ENCODE measurements at places on chromosomes 2 and 18.

DNA sequence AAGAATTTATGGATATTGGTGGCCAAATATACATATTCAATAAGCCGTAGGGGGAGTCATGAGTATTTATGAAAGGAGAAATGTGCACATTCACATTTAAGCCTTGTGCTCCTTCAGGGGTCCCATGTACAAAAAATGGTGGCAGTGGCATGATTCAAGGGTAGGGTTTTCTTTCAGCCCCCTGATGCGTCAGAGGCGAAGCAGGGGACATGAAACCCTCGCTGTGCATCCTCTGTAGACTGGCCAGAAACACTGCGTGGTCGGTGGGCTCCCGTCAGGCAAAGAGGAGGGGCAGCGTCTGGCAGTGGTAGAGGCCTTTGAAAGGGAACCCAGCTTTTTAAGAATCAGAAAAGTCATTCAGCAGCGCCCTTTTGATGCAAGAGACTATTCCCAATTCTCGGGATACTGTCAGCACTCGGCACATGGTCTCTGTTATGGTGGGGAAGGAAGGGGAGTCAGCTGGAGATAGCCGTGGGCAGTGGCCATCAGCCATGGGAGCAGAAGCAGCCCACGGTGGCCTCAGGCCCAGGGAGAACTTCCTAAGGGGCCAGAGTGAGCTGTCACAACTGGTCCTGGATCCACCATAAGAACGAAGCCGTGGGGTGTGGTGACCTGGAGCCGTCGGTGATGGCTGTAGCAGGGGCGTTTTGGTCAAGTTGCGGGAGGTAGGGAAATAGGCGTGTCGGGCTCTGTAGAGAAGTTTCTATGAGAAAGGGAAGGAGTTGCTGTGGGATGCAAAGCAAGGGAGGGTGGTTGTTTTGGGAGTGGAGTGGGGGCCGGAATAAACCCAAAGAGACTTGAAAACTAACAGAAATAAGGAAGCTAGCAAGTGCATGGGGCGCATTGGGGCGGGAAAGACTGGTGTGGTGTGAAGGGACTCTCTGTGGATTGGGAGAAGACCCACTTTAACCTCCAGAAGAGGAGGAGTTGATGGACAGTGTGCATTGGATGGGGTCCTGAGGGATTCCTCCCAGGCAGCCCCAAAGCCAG is 95.6 kb downstream of the SH3BP4 start:
- DNase-seq = no peak

DNA sequence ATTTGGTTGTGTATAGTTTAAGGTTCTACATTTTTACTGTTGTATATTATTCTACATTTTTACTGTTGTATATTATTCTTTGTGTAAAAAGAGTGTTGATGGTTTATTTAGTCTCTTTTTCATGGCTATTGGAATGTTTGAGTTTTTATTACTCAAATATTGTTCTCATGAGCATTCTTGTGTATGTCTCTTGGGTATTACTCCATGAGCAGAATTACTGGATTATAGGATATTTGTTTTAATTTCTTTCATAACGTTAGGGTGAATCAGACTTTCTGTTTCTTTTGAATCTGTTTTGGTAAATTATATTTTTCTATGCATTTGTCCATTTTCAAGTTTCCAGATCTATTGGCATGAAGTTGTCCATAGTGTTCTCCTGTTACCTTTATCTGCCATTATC is 111.6 kb downstream of the DYNAP start:
- no peak for DNase-seq

- DNase-seq = no peak
Observed at GRCh38 chr2:75602724-75603342, 42.1 kb upstream of the EVA1A start.

GRCh38 chr2:134601264-134601663 is 117.5 kb downstream of the TMEM163 start:
- DNase-seq = no peak

DNA sequence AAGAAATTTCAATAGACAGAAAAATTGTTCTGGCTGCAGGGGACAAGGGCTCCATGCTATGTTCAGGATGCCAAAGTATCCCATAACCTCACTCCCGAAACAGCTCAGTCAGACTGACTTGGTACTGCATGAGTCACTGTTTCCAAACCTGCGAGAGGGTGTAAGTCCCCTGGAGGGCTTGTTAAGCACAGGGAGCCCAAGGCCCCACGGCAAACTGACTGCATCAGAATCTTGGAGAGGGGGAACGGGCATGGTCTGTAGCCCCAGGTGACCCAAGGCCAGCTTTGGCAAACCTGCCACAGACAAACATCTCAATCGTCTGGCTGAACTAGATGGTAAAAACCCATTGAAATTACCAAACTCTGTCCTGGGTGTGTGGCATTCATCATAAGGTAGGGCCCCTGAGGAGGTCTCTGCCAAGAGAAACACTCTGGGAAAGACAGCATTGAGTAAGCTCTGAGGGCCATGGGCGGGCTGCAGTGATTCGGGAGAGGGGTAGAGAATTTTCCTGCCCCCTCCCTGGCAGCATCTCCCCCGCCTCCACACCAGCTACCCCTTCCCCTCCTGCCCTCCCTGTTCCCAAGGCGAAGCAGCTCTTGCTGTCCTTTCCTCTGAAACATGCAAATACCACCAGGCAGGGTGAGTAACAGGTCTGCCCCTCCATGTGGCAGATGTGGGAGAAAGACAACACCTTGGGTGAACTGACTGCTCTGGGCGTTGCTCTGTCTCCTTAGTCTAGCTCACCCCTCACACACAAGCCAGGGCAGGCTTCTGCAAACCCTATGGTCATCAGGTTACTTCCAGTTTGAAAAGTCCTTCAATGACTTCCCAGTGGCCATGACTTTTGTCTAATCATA is 274.7 kb upstream of the SIX2 start:
- no peak for DNase-seq

DNA sequence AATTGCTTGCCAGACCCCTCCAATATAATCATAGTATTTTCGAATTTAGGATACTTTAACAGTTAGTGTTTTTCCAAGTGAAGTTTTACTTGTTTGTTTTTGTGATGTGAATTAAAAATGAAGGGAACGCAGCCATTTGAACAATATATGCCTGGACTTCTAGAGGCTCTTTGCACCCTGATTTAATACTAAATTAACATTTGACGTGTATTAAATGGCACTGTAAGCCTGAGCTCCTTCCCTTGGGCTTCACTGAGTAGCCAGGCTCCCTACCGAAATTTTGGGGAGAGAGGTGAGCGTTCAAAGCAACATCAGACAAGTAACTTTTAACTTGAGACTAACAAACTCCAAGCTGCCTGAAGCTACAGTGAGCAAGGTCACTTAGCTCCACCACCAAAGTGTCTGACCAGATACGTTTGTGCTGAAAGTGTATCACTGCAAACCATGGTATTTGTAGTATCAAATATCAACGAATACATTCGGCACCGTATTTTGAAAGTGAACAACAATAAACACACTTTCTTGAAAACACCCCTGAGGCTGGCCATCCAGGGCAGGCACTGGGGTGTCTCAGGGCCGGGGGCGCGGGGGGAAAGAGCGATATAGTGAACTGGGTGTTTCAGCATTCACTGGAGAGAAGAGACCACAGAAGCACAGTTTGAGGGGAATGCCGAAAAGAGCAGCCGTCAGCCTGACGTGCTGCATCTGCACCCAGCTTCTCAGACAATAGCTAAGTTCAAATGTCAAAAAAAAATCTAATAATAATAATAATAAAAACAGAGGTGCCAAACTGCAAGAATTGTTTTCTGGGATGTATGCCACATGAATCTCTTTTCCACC is 7.7 kb upstream of the POU3F3 start:
- DNase-seq = no peak

- DNase-seq = no peak
Observed at GRCh38 chr18:79458131-79458838, 62.6 kb downstream of the NFATC1 start.

- DNase-seq = no peak
Observed at GRCh38 chr2:106919012-106919411, 33.0 kb upstream of the ST6GAL2 start.

DNA sequence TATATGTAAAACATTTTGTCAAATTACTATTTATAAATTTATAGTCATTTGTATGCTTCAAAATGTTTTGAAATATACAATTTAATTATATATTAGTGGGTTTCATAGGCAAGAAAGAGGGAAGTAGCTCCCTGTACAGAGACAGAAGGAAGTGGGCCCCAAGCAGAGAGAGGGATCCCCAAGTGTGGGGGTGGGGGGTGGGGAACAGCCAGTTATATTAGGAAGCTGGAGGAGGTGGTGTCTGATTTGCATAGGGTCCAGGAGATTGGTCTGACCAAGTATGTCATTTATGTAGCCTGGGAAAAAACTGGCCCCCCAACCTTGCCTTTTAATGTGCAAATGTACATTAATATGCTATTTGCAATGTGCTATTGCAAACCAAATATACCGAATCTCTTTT is 76.5 kb upstream of the ZSWIM2 start:
- no peak for DNase-seq

DNA sequence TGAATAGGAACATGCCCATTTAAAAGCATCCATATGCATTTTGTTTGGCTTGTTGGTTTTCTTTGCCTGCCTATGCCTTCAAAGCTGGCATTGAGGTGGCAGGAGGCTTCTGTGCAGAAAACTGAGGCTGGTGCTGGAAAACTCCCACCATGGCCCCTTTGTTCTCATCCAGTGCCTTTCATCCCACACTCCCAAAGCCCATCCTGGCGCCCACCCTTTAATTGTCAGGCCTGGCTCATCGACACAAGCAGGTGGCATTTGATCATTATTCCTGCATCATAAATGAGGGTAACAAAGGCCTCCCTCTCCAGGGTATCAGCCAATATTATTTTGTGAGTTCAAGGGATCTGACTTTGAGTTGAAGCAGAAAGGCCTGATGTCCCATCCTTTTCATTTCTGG is 24.7 kb upstream of the ANXA4 start:
- DNase-seq = no peak

DNA sequence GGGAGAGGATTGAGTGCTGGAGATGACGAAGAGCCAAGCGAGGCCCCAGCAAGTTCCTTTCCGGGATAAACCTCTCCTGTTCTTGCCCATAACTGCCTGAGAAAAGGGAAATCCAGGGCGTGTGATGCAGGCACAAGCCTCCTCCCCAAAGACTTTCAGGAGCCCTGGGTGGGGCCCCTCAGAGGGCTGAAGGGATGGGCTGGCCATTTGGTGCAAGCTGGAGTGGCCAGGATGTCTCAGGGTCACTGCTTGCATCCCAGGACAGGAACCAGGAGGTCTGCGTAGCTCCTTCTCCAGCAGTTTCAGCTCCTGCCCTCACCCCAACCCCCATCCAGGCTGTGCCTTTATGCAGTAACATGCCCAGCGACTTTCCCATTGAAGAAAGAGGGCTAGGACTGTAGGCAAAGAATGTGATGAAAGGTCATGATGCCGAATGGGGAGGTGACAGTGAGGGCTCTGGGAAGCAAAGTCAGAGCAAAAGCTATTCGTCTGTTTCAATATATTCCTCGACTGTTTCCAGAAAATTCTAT is 80.2 kb downstream of the PXDN start:
- no peak for DNase-seq

- DNase-seq = no peak
Observed at GRCh38 chr2:241645915-241646645, 8.6 kb downstream of the ATG4B start.

- no peak for DNase-seq
Observed at GRCh38 chr2:235784788-235785187, 290.9 kb downstream of the AGAP1 start.

DNA sequence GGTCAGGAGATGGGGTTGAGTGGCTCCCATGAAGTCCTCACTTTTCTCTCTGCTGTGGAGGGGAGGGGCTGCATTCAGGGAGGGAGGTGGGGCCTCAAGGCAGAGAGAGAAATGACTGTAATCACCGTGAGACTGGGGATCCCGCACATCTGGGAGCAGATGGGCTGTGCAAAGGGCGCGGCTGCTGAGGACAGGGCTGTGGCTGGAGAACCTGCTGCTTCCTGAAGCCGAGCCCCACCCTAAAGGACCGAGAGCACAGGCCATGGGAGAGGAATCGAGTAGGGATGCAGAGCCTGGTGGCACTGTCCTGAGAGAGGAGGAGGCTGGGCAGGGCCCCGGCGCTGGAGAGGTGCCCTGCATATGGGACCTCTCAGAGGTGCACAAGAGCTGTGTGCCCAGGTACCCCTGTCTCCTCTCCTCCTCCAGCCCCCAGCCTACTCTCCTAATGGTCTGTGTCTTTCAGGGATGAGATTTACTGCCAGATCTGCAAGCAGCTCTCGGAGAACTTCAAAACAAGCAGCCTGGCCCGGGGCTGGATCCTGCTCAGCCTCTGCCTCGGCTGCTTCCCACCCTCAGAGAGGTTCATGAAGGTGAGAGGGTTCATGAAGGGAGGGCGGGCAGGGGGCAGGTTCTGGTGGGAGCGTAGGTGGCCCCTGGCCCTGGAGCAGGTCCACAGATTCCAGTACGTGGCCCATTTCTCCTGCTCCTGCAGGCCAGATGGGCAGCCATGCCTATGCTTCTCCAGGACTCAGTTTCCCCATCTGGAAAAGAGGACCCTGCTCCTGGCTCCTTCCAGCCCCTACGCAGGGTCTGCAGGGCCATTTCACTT is 25.9 kb upstream of the GPR17 start:
- DNase-seq = no peak

DNA sequence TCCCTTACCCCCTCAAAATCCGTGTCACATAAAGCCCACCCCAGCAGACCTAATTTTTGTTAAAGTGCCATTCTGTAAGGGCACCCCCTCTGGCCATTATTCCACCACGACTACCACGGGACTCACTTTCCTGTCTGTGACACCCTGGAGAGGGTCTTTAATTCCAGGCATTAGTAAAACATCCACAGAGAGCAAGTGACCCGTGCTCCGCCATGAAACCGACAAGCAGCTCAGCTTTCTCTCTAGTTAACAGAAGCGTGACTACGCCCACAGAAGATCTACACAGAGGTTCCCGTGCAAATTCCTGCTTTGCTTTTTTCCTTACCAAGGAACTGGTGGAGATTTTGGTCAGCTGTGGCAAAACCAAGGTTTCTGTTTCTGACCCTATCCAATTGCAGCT is 4.4 kb downstream of the SIGLEC15 start:
- no peak for DNase-seq

DNA sequence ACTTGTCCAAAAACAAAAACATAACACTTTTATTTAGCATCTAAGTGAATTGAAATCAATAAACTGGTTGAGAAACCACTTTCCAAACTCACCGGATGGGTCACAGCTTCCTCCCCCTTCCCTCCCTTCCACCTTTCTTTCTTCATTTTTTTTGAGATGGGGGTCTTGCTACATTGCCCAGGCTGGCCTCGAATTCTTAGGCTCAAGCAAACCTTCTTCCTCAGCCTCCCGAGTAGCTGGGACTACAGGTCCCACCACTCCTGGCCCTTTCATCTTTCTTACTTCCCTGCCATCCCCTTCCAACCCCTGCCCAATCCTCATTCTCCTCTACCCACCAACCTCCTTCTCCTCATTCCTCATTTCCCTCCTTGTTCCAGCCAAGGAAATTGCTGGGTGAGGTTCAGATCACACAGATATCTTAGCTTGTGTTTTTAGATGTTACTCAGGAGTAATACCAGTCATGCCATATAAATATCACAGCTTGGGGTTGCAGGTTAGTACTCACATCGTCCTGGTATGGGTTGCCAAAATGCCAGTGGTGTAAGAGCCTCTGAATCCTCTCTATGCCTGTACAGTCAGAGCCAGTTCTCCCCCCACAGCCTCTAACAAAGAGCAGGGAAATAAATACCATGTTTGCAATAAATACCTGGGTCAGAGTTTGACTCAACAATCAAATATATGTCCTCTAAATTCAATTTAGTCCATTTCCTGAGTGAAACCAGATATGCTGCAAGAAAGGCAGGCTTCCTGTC is 132.7 kb upstream of the NDUFV2 start:
- DNase-seq = no peak

All from GM10248 (cell line).